Pancreas (tissue), 10 donors: ENCODE measurements at places on chromosomes 5 and 9. TPM values are rescaled to one million over a fixed set of nuclear protein-coding genes. Genes with fewer than 3 reads are reported as not detected.

DNA sequence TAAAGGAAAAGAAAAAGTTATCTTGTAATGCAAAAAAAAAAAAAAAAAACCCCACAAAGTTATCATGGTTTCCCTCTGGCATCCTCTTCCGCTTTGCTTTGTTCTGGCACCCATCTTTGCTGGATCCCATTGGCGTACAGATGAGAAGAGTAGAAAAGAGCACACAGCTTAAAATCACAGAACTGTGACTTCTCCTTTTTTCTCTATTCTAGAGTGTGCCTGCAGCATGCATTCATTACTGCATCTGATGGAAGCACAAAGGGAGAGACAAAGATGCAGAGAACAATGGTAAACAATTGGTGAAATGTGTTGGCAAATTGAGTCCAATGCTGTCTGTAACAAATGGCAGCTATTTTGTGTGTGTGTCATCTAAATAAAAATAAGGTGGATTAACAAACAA, 440.8 kb upstream of the PIK3R1 start:
- H3K27me3 ChIP-seq, result no peaks in the 10 kb centered on the region
- peaks cover 3% of the 10 kb centered on the region for H3K4me1 ChIP-seq
- no peak overlapping the region for H3K4me3 ChIP-seq
- no peak for DNase-seq
- no peaks in the 10 kb centered on the region for H3K36me3 ChIP-seq

DNA sequence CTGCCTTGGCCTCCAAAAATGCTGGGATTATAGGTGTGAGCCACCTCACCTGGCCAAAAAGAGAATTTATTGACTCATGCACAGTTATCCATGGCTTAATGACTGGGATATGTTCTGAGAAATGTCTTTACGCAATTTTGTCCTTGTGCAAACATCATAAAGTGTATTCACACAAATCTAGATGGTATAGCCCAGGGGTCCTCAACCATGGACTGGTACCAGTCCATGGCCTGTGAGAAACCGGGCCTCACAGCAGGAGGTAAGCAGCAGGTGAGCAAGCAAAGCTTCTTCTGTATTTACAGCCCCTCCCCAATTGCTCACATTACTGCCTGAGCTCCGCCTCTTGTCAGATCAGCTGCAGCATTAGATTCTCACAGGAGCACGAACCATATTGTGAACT, 12.4 kb upstream of the SIL1 start:
- H3K4me3 ChIP-seq, result no peak overlapping the region
- no peaks in the 10 kb centered on the region for H3K4me1 ChIP-seq
- H3K36me3 ChIP-seq, result no peaks in the 10 kb centered on the region
- H3K27ac ChIP-seq, result no peak overlapping the region

DNA sequence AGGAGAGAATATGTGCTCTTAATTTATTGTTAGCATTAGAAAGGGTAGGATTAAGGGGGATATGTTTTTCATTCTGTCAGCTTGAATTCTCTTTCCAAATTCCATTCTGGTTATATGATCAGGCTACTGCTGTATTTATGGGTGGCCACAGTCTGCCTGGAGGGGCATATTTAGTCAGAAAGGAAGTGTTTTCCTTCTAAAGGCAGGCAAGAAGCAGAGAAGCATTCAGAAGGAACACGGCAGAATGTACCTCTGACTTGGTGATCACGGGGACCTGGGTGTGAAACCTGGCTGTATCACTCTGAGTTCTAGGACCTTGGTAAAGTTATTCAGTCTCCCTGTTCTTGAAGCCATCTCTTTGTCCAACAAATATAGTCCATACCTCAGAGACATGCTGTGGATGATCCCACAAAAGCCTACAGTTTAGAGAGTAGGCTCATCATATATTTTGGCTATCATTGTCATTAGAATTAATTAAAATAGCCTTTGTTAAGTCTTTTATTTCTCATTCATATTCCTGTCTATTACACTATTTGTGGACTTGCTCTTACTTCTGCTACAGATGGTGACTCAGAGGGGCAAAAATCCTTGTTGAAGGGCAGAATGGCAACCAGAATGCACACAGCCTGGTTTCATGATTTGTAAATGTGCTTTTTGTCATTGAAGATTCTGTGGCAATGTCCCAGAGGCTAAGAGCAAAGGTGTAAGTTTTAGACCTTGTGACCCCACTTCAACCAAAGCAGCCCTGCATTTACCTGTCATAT, 2.7 kb downstream of the TNC start:
- H3K36me3 ChIP-seq, result no peaks in the 10 kb centered on the region
- H3K4me1 ChIP-seq, result no peaks in the 10 kb centered on the region
- DNase-seq, result no peak
- no peaks in the 10 kb centered on the region for H3K27me3 ChIP-seq
- no peak overlapping the region for H3K4me3 ChIP-seq

Gene PCDHGA1
- 0.22 TPM for total RNA-seq

- no peak for DNase-seq
- H3K36me3 ChIP-seq, result no peaks in the 10 kb centered on the region
Measured at GRCh38 chr5:60512117-60512516, 187.8 kb downstream of the DEPDC1B start.
